Fibroblast of skin of abdomen (primary cell): ENCODE measurements at places on chromosomes 2 and 18.

- no peak for DNase-seq
These were observed 396.3 kb downstream of the IRS1 start for GRCh38 chr2:226403369-226403768.

DNA sequence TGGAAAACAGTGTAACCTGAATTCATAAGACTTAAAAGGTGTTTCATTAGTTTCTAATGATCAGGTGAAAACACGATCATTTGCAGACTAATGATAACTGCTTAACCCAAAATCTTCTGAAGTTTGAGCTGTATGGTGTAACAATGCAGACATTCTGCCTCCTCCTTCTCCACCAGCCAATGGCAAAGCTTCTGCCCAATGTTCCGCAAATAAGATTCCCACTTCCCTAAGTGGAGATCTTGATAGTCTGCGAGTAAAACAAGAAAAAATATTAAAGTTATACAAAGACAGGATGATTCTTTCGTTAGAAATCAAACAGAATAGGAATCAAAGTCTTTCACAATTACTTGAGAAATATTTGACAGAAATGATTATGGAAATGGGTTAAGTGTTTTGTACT lies 8.1 kb downstream of the C2orf42 start:
- DNase-seq: no peak

DNA sequence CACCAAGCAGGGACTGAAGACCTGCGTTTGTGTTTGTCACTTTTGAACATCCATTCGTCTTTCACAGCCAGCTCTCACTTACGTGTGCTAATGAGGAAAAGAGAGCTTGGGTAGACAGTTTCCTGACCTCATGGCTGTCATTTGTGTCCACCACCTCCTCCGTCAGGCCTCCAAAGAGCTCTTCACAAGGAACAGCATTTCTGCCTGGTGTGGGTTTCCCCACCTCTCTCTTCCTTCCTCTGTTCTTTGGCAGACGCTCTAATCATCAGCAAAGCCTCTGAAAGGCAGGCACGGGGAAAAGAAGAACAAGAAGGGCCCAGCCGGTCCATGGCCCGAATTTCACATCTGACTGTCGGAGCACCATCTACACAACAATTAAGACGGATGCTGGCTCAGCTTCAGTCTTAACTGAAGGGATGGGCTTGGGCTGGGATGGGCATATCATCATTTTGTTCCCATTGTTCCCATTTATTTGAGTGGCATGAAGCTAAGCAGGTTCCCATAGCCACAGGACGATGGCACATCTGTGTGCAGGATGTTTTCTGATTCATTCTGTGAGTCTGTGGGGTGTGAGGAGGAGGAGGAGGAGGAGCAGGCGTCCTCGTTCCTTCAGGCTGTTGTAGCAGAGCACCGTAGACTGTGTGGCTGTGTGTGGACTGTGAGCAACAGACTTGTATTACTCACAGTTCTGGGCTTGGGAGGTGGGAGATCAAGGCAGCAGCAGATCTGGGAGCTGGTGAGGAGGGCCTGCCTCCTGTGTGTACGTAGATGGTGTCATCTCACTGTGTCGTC lies 66.4 kb downstream of the TSHZ1 start:
- DNase-seq: peak; percentile 89

DNA sequence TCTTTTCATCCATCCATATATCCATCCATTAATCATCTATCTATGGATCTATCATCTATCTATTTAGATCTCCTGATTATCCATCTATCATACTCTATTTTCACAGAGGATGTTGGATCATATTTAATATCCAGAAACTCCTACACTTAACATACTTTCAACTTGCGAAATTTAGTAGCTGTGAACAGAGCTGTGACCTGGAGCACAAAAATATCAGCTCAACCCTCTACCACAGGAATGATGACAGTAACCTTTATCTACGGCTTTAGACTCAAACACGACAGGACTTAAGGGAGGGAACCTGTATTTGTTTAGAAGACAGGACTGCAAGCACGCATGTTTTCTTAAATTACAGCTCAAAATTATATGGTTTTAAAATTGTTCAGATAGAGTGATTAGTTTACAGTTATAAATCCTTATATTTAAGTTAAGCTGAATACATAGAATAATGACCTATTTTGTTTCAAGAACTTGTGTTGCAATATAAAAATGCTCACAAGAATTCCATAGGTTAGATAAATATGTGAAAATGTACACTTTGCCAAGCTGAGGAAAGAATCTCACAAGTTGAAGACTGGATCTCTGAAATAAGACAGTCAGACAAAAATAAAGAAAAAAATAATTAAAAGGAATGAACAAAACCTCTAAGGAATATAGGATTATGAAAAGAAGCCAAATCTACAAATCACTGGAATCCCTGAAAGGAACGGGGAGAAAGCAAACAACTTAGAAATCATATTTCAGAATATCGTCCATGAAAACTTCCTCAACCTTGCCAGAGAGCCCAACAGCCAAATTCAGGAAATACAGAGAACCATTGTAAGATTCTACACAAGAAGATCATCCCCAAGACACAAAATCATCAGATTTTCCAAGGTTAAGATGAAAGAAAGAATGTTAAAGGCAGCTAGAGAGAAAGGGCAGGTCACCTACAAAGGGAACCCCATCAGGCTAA lies 142.0 kb downstream of the COL6A3 start:
- DNase-seq: peak; percentile 66

- no peak for DNase-seq
These were observed 5.0 kb upstream of the PGAP1 start for GRCh38 chr2:196931555-196931954.

DNA sequence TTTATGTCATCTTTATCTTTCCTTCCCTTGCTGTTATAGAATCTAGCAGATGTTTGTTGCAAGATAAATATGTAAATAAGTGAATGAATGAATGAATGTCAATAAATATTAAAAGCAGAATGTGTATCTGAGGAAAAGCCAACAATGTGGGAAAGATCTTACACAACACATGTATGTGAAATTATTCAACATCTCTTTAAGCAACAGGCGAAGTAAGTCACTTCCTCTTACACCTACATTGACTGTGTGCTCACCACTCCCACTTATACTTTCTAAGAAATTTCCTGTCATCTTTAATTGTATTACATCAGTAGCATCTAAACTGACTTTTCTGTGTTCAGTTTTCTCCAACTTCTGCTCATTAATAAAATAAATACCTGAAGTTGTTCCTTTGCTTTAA lies 43.0 kb downstream of the RAD51AP2 start:
- DNase-seq: no peak

- DNase-seq: peak; percentile 21
These were observed 179.9 kb upstream of the HS6ST1 start for GRCh38 chr2:128498589-128498988.
